ENCODE measurements at places on chromosomes 3 and 15.

DNA sequence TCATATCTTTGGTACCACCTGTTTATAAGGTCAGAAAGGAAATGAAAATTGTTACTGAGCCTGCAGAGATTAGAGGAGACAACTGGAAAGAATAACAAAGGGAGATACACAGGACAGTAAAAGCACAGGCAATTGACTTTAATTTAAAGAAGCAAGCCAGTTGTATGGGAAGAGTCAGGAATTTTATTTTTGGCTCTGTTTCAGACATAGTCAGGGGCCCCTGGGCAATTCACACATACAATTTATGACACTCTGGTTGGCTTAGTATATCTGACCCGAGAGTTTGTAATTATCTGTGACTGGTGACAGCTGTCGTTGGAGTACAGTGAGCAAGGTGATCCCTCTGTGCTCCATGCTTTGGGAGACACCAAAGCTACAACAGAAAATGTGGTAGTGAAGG is 591.9 kb upstream of the NECTIN3 start:
- no peak for DNase-seq

GRCh38 chr15:56495053-56495452 is 30.1 kb upstream of the MNS1 start:
- no peak for DNase-seq

GRCh38 chr3:174777813-174778212 is 81.3 kb upstream of the NAALADL2 start:
- DNase-seq = no peak

GRCh38 chr15:49877117-49877872 is 241.7 kb downstream of the ATP8B4 start:
- no peak for DNase-seq

DNA sequence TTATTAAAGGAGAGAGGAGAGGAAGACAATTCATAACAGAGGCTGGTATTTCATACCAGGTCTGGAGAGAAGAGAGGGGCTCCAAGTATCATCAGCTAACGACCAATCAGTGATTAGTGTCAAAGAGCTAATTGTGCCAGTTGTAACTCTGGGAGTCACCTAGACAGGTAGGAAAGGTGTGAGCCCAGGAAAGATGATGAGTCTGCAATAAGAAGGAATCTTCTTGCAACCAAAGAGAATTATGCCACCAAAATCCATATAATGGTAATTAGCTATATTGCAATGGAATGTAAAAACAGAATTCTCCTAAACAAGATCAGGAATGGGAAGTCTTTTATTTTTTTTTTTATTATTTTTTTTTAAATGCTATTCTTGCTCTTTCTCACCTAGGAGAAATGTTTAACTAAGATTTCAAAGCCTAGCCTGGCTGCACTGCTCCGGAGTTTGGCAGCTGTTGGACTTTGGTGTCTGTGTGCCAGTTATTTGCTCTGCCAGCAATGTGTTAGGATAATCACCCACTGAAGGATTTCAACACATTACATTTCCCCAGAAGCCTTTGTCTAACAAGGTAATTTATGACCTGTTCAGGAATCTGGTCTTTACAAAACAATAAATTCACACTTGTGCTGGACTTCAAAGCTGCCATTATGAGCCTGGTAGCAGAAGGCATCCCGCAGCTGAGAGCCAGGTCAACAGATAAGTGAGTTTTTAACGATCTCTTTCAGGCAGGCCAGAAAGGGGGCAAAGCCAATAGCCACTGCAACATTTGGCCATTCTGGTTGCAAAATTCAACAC is 89.4 kb downstream of the FOXB1 start:
- DNase-seq = no peak

Data from T-helper 2 cell (primary cell).